Right ventricle myocardium inferior (tissue), 1 donor: ENCODE measurements at places on chromosomes 11 and 22. TPM values are rescaled to one million over a fixed set of nuclear protein-coding genes. Genes with fewer than 3 reads are reported as not detected.
A peak's percentile ranks its signal among the peaks of the same experiment; 100 is the strongest.

GRCh38 chr22:48223488-48224190, 1461.2 kb downstream of the TBC1D22A start:
- no peak for DNase-seq

The HSPB2 gene
- 43.7 TPM for total RNA-seq

The NXPE4 gene
- total RNA-seq, result not detected

DNA sequence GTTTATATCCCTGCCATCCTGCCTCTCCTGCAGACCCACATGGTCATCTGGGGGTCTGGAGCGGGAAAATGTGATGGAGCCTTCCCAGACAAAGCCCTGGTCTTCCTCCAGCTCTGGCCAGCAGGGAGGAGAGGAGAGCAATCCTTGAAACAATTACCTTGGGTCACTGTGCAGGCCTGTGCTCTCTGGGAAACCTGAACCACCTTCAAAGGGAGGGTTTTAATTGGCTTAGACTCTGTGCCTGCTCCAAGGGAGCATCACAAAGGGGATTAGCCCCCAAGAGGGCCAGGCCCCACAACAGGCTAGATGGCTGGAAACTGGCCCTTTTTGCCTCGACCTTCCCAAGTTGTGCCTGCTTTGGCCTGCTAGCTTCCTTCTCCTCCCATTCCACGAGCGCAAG, 351.9 kb downstream of the TENM4 start:
- no peak for DNase-seq

GRCh38 chr22:46240506-46240905, 9.6 kb downstream of the CDPF1 start:
- no peak for DNase-seq

GRCh38 chr22:39617970-39618757, 47.6 kb downstream of the CACNA1I start:
- peak; percentile 56 for DNase-seq

GRCh38 chr11:15871904-15872626, 484.3 kb downstream of the SOX6 start:
- DNase-seq, result no peak

- DNase-seq, result no peak
These were observed 3.5 kb upstream of the EIF3D start for GRCh38 chr22:36532466-36532865.
